ENCODE measurements at places on chromosomes 5 and 9.

GRCh38 chr5:62900976-62901375 is 322.4 kb downstream of the LRRC70 start:
- no peak for DNase-seq

GRCh38 chr5:148776261-148776660 is 50.1 kb upstream of the ADRB2 start:
- DNase-seq, result no peak

DNA sequence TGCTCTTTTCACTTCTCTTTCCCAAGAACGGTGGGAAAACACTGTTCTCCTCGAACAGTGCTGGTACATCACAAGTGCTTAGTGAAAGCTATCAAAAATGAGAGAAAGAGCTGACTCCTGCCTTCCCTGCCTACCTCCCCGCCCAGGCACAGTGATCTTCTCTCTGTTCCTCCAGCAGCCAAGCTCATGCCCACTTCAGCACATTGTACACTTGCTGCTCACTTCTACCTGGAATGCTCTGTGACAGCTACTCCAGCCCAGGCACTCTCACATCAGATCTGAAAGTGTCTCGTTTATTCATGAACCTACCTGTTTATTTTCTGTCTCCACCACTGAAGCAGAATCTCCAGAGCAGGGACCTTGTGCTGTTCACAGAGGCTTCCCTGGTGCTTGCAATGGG is 1.8 kb downstream of the SLC35D2 start:
- no peak for DNase-seq

- DNase-seq, result no peak
Observed at GRCh38 chr9:71552480-71552879, 215.8 kb downstream of the CEMIP2 start.

GRCh38 chr9:65400886-65401285 is 115.9 kb upstream of the FOXD4L5 start:
- DNase-seq, result no peak

DNA sequence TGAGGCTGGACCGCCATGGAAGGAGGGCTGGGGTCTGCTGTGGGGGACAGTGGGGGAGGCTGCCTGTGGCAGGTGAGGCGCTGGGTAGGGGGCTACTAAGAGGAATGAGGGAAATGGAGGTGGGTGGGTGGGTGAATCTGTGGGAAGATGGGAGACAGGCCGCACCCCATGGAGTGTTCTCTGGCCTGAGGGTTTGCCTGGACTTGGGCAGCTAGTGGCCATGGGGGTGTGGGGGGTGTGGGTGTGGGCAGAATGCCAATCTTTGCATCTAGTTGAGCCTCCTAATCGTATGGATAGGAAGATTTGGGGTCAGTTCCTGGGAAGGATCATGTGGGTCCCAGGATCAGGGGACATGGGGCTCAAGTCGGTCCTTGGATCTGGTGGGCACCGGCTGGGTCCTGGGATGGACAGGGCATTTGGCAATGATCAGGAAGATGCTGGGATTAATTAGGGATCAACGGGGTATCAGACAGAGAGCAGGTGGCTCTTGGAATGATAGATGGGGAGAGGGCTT is 518 bp downstream of the ZDHHC12 start:
- DNase-seq, result no peak

GRCh38 chr9:114392749-114393112 is 4.9 kb upstream of the AKNA start:
- DNase-seq, result no peak

- no peak for DNase-seq
Observed at GRCh38 chr5:83967417-83967816, 246.8 kb upstream of the HAPLN1 start.

- DNase-seq, result no peak
Observed at GRCh38 chr9:138020120-138020794, 142.7 kb downstream of the CACNA1B start.

- no peak for DNase-seq
Observed at GRCh38 chr5:56705217-56705616, 110.1 kb upstream of the MAP3K1 start.

GRCh38 chr5:171476701-171477100 is 57.3 kb downstream of the FGF18 start:
- no peak for DNase-seq

- DNase-seq, result peak; percentile 12
Observed at GRCh38 chr9:107999011-107999410, 509.4 kb upstream of the KLF4 start.

DNA sequence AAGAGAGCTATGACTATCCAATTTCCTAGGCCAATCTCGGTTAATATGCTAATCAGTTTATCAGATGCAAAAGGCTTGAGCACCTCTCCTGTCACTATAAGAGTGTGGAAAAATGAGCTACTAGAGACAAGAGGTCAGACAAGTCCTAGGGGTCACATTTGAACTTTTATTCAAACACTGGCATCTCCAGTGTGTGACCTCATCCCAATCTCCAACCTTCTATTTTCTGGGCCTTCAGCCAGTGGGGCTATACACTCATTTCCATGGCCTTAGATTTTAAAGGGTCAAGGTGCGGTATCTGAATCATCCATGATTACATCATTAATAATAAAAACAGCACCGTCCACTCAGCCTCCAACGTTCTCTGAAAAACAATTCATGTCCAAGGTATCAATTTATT is 139.6 kb upstream of the LRRTM2 start:
- no peak for DNase-seq

- DNase-seq, result peak; percentile 71
Observed at GRCh38 chr9:137138058-137138721, 764 bp upstream of the GRIN1 start.

DNA sequence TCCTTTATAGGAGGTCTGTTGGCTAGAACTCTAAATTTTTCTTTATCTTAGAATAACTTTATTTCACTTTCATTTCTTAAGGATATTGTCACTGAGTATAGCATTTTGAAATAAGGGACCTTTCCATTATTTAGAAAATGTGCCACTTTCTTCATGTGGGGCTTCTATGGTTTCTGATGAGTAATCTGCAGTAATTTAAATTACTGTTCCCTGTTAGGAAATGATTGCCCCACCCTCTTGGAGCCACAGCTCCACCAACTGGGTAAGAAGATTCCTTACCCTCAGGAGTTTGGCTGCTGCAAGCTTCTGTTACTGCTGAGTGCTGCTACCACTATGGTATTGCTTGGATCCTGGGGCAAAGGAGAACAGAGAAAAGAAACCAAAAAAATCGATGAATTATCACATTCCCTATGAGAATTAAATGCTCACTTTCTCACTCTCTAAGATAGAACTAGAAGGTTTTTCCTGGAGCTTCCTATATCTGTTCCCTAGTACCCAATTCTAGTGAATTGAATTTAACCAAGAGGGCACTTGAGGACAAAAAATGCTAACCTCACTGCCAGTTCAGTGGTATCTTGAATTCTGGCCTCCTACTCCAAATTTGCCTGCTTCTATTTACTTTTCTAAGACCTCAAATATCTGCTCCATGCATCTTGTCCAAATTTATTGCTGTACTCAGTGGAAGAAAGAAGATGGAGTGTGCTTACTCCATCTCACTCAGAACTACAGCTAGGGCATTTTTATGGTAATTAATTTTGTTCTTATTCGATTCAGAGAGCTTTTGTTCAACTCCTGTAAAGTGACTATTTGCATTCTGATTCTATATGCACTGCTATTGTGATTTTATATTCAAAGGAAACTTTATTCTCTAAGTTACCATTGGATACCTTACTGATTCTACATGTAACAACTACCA is 2111.3 kb downstream of the MAT2B start:
- DNase-seq, result no peak

DNA sequence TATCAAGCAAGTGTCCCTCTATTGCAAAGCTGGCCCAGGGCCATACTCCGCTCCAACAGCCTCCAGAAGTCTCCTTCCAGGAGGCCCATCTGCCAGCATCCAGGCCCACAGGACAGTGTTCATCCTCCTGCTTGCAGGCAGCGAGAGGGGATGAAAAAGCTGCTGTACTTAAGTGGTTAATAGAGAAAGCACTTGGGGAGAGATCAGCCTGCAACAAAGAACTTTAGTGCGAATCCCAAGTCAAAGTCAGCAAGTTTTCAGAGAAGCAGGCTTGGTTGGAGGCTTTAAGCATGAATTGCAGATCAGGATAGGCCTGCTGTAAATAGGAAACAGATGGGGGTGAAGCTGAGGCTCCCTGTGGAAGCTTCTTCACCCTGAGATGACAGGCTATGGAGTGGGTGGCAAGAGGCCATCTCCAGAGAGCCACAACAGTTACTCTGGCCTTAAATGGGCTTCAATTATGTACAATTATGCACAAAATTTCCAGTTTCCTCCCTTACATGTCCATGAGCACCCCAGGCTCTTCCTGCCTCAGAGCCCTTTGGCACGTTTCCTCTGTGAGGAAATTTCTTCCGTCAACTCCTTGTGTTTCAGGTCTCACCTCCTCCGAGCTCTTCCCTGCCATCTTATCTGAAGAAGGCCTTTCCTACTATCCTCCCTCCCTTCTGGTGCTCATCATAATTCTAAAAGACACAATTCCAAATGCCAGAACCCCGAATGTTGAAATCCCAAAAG is 98.0 kb upstream of the NR3C1 start:
- DNase-seq, result no peak

GRCh38 chr5:173204185-173204979 is 30.6 kb downstream of the NKX2-5 start:
- DNase-seq, result no peak

DNA sequence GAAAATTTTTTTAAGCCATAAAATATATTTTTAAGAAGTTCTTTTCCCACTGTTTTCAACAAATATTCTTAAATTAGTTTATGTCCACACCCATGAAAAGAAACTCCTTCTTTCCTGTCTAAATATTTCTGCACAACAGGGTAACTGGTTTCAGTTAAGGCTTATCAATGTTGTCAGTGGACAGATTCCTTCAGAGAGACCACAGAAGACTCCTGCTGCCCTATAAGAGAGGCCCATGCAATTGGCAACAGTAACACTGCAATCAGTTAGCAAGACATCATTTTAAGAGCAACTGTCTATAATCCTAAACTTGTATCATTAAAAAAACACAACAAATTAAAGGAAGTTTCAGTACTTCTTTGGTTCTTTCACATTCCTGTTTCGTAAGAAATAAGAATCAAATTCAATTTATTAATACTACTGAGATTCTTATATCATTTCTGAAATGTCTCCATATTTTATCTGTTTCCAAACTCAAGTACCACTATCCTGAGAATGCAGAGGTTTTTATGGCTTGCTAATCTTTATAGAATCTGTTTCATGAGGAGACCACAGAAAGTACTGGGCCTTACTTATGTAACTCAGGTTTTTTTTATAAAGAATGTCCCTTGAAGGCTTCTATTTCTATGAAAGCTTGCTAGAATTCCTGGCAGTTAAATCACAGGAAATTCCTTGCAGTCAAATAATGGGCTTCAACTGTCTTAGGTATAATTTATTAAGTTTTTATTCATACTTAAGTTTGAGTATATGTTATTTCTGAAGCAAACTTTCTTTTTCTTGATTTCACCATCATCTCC is 240.2 kb downstream of the RFX3 start:
- no peak for DNase-seq

DNA sequence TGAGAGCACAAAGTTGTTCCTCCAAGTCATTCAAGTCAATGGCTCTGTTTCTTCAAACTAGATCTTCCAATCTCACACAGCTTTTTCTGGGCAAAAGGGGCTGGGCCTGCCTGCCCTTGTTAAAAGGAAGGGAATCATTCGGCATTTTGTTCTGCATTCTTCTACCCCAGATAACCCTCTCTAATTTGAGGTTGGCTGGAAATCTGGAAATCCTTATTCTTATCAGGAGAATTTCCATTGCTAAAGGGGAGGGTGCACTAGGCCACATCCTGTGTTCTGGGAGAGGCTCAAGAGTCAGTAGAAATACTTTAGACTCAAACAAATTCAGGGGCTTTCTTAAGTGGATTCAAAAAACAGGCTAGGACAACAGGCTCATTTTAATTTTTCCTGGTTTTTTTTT is 384.7 kb upstream of the ZNF462 start:
- DNase-seq, result no peak

GRCh38 chr9:92647671-92648473 is 22.1 kb downstream of the IPPK start:
- no peak for DNase-seq

DNA sequence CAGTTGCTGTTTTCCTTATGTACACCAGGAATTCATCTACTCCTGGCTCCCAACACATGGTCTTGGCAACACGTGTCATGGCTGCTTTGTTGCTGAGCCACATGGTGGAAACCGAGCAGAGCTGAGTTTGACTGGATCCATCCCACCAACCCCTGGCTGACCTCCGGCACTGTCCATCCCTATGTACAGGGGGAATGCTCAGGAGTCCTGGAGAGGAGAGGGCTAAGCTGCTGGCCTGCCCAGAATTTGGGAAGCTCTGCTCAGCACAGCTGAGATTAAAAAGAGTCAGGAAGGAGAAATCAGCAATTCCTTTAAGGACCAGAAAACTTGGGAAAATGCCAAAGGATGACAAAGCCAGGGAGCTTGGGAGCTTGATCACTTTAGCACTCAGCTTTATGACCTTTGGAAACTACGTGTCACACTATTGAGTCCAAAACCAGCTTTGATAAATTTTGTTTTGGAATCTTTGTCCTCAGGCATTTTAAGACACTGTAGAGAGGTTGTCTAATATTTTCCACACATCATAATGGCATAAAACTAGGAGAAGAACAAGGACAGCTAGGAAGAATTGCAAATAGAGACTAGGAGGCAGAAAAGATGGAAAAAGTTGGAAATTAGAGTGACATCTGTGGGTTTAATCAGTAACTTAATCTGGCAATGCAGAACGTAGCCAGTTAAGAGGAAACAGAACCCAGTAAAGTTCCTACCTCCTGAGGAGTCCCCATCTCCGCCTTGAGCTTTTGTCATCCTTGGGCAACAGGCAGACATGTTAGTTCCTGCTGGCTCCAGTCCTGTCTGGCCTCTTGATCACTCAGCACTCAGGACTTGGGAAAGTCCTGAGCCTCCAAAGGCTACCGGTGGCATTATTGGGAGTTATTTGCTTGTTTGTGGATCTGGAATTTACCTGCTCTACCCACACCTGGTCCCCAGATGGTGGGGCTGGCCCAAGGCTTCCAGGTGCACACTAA is 62.5 kb upstream of the PLPP1 start:
- DNase-seq, result no peak

GRCh38 chr5:68067291-68067690 is 148.3 kb upstream of the PIK3R1 start:
- DNase-seq, result no peak

DNA sequence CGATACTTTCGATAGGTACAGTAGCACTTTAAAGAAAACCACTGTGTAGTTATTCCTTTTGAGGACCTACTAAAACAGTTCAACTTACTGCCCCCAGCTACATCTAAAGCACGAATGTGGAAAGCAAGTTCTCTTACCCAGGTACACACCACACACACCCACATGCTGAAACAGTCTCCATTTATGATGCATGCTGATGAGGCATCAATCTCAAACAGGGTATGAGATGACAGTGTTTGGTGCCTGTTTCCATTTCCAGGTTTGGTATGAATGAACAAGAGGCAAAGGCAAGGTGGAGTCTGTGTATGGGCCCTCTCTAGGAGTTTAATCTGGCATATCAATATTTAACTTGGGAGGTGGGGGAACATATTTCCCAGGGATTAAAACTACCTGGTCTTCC is 13.9 kb downstream of the HMGXB3 start:
- DNase-seq, result no peak
